IMR-90 (cell line): ENCODE measurements at places on chromosomes 1 and 21. TPM values are rescaled to one million over a fixed set of nuclear protein-coding genes. Genes with fewer than 3 reads are reported as not detected.

- peaks cover 2% of the 10 kb centered on the region; the same call in 1 of the 2 replicates for H3K4me1 ChIP-seq
- H3K36me3 ChIP-seq, result no peaks in the 10 kb centered on the region
- H3K27me3 ChIP-seq, result no peaks in the 10 kb centered on the region
- no peak for DNase-seq
- H3K27ac ChIP-seq, result no peak overlapping the region
- no peak overlapping the region for H3K4me3 ChIP-seq
These were observed 62.7 kb downstream of the ESRRG start for GRCh38 chr1:216660561-216660960.

HAO2 gene
- total RNA-seq, result not detected in 2 replicates

DNA sequence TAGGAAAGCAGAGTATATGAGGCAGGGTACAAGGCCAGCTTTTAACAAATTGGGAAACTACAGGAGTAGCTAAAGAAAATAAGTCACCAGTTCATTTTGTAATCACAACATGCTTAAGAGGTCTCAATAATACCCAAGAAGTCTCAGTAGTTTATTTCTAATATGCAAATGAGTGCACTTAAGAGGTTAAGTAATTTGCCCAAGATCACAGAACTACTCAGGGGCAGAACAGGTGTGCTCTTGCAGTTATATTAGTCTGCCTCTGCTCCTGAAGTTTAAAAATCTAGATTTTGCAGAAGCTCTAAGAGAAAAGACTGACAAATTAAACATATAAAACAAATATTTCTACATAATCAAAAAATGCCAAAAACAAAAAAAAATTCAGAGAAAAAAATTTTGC lies 6.9 kb downstream of the EPS15 start:
- peaks cover 3% of the 10 kb centered on the region; the same call in 1 of the 2 replicates for H3K4me1 ChIP-seq
- no peak overlapping the region for H3K27ac ChIP-seq
- H3K36me3 ChIP-seq, result no peaks in the 10 kb centered on the region
- H3K4me3 ChIP-seq, result no peak overlapping the region
- H3K27me3 ChIP-seq, result no peaks in the 10 kb centered on the region

- H3K36me3 ChIP-seq, result peaks cover 38% of the 10 kb centered on the region
- peak within 1 kb of the TSS; percentile 99 for H3K27ac ChIP-seq
- H3K27me3 ChIP-seq, result no peaks in the 10 kb centered on the region
- peak within 1 kb of the TSS; percentile 95 for H3K4me3 ChIP-seq
- H3K4me1 ChIP-seq, result peaks cover 29% of the 10 kb centered on the region
These were observed at the start of gene COL6A1 for GRCh38 chr21:45981151-45982091. TSS of gene COL6A1 (plus strand) at chr21:45981770. CDS start at chr21:45981851, 81 bp downstream.

GRCh38 chr1:197481101-197481500 lies 213.0 kb downstream of the CRB1 start:
- no peaks in the 10 kb centered on the region for H3K27me3 ChIP-seq
- H3K27ac ChIP-seq, result no peak overlapping the region
- H3K4me3 ChIP-seq, result no peak overlapping the region
